Activated CD4-positive, alpha-beta memory T cell treated with anti-CD3 and anti-CD28 coated beads for 36 hours (primary cell): ENCODE measurements at places on chromosomes 1 and 21. TPM values are rescaled to one million over a fixed set of nuclear protein-coding genes. Genes with fewer than 3 reads are reported as not detected.

The TLR5 gene
- 0.48 TPM for total RNA-seq

The TMCC2 gene
- total RNA-seq = 10.1 TPM

The GJA5 gene
- not detected for total RNA-seq

The IGSF3 gene
- 4.2 TPM for total RNA-seq

The NR1I3 gene
- not detected for total RNA-seq
